ENCODE measurements at places on chromosomes 11 and 22.

GRCh38 chr11:63623513-63624140, 9.4 kb upstream of the PLAAT3 start:
- no peak for DNase-seq

- DNase-seq, result no peak
Measured at GRCh38 chr11:134250246-134250645, 2.9 kb downstream of the THYN1 start.

- no peak for DNase-seq
Measured at GRCh38 chr11:59291228-59291627, 67.5 kb upstream of the OR5AN1 start.

GRCh38 chr22:35359380-35360065, 21.4 kb upstream of the HMOX1 start:
- DNase-seq, result no peak

DNA sequence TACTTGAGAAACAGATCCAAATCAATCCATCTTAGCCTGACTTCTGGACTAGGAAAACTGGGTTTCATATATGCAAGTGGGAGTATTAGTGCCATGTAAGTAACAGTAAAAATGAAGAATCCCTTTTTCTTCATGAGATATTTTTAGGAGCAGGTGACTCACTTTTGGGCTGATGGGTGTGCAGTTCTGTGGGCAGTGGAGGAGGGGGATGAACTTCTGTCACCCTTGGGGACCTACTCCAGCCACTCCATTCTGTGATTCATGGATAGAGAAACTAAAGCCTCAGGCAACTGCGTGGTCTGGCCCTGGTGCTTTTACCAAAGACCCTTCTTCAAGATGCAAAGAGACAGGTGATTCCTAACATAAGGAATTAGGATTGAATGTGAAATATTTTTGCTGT, 208.6 kb upstream of the NARS2 start:
- no peak for DNase-seq

GRCh38 chr11:65506290-65506771, 7.5 kb downstream of the MALAT1 start:
- DNase-seq, result no peak

DNA sequence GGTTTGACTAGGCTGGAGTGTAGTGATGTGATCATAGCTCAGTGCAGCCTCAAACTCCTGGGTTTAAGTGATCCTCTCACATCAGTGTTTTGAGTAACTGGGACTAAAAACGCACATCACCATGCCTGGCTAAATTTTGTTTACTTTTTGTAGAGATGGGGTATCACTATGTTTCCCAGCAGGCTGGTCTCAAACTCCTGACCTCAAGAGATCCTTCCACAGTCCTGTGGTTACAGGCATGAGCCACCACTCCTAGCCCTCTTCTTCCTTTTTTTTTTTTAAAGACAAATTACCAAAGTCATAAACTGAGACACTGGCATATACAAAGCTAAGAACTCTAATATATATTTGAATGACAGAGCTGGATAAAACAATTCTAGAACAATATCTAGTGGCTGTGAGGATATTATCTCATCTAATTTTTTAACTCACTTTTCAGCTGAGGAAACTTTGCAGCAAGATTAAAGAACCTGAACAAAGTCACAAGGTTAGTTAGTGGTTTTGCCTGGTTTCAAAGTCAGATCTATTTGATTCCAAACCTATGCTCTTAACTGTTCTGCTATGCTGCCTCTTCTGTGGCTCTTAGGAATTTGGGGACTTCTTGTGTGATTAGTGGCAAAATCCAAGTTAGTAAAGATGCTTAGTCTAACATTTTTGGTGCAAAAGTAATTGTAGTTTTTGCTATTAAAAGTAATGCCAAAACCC, 95.3 kb upstream of the RAG2 start:
- no peak for DNase-seq

- DNase-seq, result no peak
Measured at GRCh38 chr11:105046898-105047579, 1.9 kb upstream of the CARD16 start.

DNA sequence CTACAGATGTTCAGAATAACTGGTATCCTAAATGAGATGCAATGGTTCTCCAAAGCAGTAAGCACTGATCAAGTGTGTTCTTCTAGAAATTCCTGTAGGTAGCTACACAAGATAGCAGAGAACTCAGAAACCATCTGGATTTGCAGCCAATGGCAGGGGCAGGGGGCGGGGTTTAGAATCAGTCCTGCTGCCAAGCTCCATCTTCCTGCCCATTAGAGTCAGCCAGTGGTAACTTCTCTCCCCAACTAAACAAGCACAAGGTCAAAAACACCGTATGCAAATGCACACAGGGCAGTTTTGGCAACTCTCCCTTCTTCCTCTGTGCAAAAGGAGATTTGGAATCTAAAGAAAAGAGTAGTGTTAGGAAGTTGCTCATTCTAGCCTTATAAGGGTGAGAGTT, 237.5 kb upstream of the CCDC90B start:
- no peak for DNase-seq

- DNase-seq, result no peak
Measured at GRCh38 chr11:126392633-126393013, 37.1 kb downstream of the ST3GAL4 start.

DNA sequence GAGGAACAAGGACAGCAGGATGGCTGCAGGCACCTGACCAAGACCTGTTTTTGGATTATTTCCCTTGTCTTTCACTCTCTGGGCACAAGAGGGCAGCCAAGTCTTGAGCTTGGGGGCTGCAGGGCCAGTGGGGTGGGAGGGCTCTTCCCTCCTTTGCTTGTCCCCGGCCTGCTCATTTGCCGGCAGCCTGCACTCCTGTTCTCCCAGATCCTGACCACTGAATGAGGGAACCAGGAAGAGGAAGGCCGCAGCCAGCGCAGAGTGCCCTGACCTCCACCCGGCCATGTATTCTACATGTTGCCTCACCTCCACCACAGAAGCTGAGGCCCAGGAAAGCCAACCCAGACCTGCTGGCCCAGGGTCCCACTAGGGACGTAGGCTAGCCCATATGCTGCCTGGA, 15.5 kb upstream of the NNMT start:
- no peak for DNase-seq

DNA sequence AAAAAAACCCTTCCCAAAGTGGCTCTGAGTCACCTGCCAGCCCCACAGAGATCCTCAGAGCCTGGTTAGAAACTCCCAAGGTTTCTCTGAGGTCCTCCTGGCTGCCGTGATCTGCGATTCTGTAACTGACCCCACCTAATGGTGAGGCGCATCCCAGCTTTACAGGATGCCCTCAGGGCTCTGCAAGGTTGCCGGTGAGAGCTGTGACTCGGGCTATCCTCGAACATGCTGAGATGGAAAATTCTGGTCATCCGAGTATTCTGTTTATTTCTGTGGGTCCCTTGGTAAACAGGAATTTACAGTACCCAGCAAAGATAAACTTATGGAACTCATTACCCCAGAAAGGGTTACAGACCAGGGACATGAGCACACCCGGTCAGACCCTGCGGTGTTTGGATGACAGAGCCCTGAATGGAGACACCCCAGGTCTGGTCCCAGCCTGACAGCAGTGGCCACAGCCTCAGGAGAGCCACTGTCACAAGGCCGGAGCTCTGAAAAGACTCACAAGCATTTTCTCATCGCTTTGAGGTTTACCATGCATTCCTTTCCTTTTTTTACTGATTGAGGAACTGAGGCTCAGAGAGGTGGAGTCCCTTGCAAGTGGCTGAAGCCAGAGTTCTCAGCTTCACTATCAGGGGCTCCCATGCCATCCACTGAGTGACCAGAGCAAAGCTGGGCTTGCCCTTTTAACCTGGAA, 22.2 kb downstream of the LIF start:
- no peak for DNase-seq

- DNase-seq, result no peak
Measured at GRCh38 chr11:4606231-4607015, 1.6 kb downstream of the TRIM68 start.

- DNase-seq, result no peak
Measured at GRCh38 chr22:48182031-48182430, 1419.6 kb downstream of the TBC1D22A start.

- no peak for DNase-seq
Measured at GRCh38 chr11:403021-403760, 9.2 kb downstream of the PKP3 start.

DNA sequence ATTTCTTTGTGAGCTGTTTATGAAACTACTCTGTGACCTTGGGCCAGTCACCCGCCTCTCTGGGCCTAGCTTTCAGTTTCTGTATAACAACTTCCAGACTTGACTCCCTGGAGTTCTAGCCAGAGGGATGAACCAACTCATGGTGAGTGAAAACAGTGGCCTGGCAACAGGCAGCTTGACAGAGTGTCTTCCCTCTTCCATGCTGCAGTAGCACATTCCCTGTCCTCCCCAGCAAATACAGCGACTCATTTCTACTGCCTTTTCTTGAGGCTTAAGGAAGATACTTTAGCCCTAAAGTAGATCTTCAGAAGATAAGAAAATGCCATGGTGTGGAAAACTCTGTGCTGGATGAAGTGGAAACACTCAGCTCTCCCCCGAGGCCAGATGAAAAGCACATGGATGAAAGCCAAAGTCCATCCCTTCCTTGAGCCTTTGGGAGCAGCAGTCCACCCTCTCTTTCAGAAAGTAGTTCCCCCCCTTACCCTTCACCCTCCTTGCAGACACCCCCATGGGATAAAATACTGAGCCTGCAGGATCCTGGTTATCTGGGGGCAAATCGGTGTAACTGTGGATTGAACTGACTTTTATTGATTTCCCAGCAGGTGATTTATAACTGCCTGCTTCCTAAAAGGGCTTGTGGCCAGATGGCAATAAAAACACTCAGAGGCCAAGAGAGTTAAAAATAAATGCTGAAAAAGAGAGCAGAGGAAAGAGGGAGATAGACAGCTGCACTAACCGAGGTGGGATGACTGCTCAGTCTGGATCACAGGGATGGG, 24.1 kb downstream of the IRAG1 start:
- no peak for DNase-seq

- DNase-seq, result no peak
Measured at GRCh38 chr11:12114193-12115033, 4.0 kb downstream of the MICAL2 start.

- DNase-seq, result no peak
Measured at GRCh38 chr11:587546-587945, 11.3 kb downstream of the PHRF1 start.

- no peak for DNase-seq
Measured at GRCh38 chr11:10730151-10730550, 20.9 kb upstream of the CTR9 start.

DNA sequence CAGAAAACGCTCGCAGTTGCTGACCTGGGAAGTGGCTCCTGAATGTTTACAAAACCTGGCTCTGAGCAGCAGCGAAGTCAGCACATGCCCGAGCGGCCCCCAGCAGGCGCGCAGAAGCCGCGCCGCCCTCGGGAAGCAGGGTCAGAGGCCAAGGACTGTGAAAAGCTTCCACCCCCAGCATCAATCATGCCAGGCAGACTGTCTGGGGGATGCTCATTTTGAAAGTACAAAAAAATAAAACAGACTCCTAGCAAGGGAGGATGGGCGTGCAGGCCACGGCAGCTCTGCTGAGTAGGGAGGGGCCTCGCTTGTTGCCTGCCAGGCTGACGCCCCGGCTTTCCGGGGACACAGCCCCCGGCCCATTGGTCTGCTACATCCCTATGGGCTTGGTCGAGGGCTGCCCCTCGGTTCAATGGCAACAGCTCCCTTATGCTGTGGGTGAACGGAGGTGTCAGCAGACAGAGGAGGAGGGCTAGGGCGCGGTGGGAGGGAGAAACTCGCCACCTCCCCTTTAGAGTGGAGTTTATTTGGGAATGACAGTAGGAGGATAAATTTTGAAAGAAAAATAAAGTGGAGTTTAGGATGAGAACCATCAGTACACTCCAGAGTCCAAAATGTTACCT, 37.7 kb upstream of the GNB1L start:
- DNase-seq, result peak; percentile 57

DNA sequence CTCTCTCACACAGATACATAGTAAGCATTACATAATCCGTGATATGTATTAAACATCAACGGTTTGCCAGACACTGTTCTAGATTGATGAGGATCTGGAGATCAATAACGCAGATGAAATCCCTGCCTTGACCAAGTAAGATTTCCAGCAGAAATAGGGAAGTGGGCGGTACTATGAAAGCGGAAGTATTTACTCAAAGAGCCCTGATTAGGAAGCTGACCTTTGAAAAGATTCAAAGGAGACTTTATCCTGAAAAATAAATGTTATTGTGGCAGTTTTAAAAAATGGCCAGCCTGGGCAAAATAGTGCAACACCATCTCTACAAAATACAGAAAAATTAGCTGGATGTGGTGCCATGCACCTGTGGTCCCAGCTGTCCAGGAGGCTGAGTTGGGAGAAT, 26.8 kb downstream of the GAB2 start:
- no peak for DNase-seq
